Thoracic aorta (tissue), 2 donors: ENCODE measurements at places on chromosomes 7 and 10. TPM values are rescaled to one million over a fixed set of nuclear protein-coding genes. Genes with fewer than 3 reads are reported as not detected.

Gene LRWD1
- 10.9 TPM for total RNA-seq

Gene PLXNA4
- 27.7 TPM for total RNA-seq

DNA sequence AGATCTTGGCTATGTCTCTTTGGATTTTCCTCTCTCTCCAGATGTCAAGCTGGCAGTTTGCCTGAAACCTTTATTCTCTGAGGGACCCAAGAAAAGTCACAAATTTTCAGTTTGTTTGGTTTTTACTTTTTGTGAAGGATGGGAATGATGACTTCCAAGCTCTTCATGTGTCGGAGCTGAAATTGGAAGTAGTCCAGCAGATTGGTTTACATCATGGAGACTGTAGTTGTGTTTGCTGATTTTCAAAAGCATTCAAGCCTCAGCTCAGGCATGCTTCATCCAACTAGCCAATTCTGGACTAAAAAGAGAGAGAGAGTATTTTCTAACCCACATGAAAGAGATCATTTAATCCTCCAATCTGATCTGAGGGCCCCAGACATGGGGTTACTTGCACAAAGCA is 326.2 kb upstream of the AUTS2 start:
- no peak overlapping the region for H3K4me3 ChIP-seq
- DNase-seq, result no peak
- no peaks in the 10 kb centered on the region for H3K36me3 ChIP-seq
- H3K27me3 ChIP-seq, result no peaks in the 10 kb centered on the region
- H3K4me1 ChIP-seq, result no peaks in the 10 kb centered on the region
- no peak overlapping the region for H3K27ac ChIP-seq

- H3K36me3 ChIP-seq, result no peaks in the 10 kb centered on the region
- no peaks in the 10 kb centered on the region for H3K27me3 ChIP-seq
- no peaks in the 10 kb centered on the region for H3K4me1 ChIP-seq
- no peak overlapping the region for H3K27ac ChIP-seq
- no peak overlapping the region for H3K4me3 ChIP-seq
- no peak for DNase-seq
Measured at GRCh38 chr7:94129443-94130140, 125.4 kb upstream of the BET1 start.

DNA sequence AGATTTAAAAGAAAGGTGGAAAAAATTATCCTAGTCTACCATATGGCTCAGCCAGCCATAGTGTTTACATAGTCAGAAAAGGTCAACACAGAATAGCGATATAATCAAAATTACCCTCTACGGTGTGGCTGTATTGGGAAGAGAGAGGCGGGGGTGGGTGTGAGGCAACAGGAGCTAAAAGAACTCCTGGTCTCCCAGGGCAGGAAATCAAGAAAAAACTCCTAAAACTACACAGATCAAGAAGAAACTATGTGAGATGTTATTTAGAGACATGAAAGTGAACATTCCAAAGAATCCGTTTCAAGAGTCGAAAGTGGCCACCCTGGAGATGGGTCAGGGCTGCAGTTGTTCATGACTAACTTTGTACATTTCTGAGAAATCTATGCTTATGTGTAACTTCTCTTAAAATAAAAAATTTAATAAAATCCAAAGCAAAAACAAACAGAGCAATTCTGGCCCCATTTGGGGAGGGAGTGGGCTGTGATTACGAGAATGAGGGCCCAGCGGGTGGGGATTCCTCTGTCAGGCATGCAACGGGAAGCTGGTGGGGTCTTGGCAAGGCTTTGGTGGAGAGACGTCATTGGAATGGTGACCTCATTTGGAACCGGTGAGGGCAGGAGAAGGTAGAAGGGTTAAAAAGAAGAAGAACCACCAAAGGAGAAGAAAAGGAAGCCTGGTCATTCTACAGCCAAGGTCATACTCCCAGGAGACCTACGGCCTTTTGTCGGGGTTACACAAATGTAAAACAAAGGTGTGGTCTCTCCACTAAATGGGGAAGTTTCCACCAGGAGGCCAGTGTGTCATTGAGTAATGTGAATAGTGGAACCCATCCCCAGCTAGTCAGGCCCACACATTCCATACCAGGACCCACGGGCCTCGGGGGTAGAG is 71.2 kb upstream of the DUSP5 start:
- H3K4me1 ChIP-seq, result peaks cover 2% of the 10 kb centered on the region
- H3K27me3 ChIP-seq, result no peaks in the 10 kb centered on the region
- no peaks in the 10 kb centered on the region for H3K36me3 ChIP-seq
- H3K4me3 ChIP-seq, result no peak overlapping the region
- DNase-seq, result no peak
- no peak overlapping the region for H3K27ac ChIP-seq

DNA sequence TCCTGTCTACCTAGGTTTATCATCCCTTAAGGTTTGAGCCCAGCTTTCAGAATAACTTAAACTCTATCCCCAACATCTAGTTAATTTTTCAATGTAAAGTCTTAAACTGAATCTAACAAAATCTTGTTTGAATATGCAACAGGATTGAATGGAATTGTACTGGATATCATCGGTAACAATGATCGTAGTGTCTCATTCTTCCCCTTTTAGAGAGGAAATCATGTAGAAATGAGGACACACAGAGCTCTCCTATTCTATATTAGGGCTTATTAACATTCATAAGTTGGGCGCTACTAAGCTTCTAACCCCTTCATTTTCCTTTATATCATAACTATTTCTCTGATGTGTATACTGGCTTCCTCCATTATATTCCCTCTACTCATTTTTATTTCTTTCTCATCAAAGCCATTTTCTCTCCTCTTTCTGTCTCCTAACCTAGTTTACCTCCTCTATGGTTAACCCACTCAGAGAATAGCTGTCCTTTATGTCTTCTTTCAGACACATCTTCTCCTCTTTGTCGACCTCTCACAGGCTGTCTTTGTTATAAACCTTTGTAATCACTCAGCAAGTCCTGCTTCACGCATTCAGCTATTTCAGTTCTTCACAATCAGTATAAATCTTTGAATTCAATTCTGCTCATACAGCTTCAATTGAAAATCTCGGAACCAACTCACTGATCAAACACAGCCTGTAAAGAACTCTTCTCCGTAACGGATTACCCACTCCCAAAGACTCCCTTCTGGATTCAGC is 1019.0 kb upstream of the C7orf33 start:
- no peaks in the 10 kb centered on the region for H3K27me3 ChIP-seq
- no peak for DNase-seq
- H3K27ac ChIP-seq, result no peak overlapping the region
- no peaks in the 10 kb centered on the region for H3K4me1 ChIP-seq
- no peak overlapping the region for H3K4me3 ChIP-seq

GRCh38 chr10:126508535-126509040 is 120.3 kb upstream of the ADAM12 start:
- no peak overlapping the region for H3K27ac ChIP-seq
- no peak for DNase-seq
- H3K36me3 ChIP-seq, result no peaks in the 10 kb centered on the region

GRCh38 chr10:102769375-102770107 is 25.8 kb downstream of the WBP1L start:
- H3K27me3 ChIP-seq, result no peaks in the 10 kb centered on the region
- H3K27ac ChIP-seq, result no peak overlapping the region
- no peak for DNase-seq
- H3K4me3 ChIP-seq, result no peak overlapping the region
